ENCODE measurements at places on chromosomes 7 and 10.

- no peak for DNase-seq
These were observed 30.2 kb upstream of the GIMAP8 start for GRCh38 chr7:150420242-150420641.

GRCh38 chr7:114688443-114689055 lies 233.3 kb upstream of the MDFIC start:
- no peak for DNase-seq

- DNase-seq: no peak
These were observed 240.9 kb upstream of the KAT6B start for GRCh38 chr10:74585231-74586087.

DNA sequence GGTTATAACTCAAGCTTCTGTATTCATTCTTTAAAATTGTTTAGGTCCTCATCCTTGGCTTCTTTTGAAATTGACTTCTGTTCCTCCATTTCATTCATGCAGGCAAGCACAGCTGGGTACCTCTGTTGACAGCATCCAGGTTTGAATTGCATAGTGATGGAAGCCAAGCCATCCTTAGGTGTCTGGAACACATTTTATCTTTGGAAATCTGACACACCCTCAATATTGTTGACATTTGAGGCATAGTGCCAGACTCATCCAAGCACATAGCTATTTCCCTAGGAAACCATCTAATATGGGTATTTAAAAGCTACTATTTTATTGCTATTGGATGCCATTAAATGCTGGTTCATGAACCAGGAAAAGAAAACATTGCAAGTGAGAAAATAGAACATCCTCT lies 142.1 kb upstream of the PTPRZ1 start:
- no peak for DNase-seq

GRCh38 chr10:17453373-17454091 lies 863 bp downstream of the ST8SIA6 start:
- DNase-seq: peak; percentile 20

DNA sequence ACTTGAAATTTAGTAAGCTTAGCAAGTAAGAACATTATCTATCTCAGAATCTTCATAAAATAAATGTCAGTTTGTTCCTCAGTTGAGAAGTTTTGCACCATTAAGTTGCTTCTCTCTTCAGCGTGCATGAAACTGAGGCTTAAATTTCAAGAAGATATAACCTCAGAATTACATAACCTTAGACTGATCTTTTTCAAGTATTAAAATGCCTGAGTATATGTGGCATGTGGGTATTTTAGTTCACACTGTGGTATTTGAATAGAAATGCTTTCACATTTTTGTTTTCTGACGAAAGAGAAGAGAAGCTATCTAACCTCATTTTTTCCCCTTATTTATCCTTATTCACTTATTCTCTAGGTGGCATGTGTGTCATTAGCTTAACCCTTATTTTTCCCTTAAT lies 104.1 kb downstream of the PHF14 start:
- no peak for DNase-seq

GRCh38 chr10:121956111-121957061 lies 18.6 kb downstream of the NSMCE4A start:
- peak; percentile 60 for DNase-seq

- peak; percentile 21 for DNase-seq
These were observed 34.3 kb upstream of the WASHC2A start for GRCh38 chr10:50033481-50033880.

- no peak for DNase-seq
These were observed 103.7 kb upstream of the AOAH start for GRCh38 chr7:36827726-36828703.

DNA sequence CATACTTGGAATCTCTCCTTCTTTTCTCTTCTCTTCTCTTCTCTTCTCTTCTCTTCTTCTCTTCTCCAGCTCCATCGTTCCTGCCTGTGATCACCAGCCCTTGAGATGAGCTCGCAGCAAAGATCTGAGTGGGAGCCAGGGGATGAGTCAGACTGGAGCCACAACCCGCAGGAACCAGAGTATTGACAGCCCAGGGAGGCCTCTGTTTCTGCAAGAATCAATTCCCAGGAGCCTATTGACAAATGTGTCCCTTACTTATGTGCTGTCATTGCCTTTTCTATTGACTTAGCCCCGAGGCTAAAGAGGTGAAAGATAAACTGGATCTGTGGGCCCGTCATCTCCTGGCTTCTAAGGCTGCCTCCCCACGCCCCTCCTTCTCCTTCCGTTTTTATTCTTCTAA lies 13.1 kb upstream of the HABP2 start:
- peak; percentile 30 for DNase-seq

- no peak for DNase-seq
These were observed 184.1 kb downstream of the NOC3L start for GRCh38 chr10:94178475-94179253.

- no peak for DNase-seq
These were observed 89.0 kb downstream of the RSU1 start for GRCh38 chr10:16728266-16728665.

DNA sequence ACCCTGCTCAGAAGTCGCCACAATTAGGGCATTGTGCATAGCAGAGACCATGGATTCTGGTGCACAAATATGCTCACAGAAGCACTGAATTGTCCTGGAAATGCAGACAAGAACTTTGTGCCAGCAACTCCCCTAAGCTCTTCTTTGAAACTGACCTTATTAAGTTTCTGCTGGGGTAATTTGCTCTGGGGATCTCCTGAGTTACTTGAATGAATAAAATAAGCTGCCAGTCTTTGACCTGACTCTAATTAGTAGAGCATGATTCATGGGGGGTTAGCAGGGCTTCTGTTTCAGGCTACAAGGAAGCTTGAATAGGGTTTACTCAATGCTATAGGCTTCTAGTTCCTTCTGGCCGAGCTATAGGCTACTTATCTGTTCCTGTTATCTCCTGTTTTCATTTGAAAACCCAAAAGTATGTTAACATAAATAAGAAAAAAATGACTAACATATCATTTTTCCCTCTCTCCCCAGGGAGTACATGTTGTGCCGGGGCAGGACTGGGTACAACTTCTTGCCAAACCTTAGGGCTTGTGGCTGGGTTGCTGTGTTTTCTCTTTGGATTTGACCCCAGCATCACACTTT lies 169.0 kb upstream of the TMEM229A start:
- DNase-seq: peak; percentile 0

DNA sequence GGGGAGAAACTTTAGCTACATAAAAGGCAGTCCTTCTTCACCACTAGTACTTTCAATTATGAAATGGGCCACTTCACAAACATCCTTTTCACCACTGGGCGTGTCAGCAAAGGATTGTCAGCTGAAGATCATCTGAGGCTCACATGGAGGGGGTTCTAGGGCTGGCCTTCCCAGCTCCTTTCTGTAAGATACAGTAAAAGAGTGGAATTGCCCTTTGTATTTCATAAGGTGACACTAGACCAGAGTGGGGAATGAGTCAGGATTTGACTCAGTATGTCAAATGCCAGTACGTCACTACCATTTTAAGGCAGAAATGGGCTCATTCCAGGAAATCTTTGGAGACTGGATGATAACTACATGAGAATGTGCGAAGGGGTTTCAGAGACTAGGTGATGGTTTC lies 21.2 kb upstream of the BLOC1S2 start:
- peak; percentile 48 for DNase-seq

DNA sequence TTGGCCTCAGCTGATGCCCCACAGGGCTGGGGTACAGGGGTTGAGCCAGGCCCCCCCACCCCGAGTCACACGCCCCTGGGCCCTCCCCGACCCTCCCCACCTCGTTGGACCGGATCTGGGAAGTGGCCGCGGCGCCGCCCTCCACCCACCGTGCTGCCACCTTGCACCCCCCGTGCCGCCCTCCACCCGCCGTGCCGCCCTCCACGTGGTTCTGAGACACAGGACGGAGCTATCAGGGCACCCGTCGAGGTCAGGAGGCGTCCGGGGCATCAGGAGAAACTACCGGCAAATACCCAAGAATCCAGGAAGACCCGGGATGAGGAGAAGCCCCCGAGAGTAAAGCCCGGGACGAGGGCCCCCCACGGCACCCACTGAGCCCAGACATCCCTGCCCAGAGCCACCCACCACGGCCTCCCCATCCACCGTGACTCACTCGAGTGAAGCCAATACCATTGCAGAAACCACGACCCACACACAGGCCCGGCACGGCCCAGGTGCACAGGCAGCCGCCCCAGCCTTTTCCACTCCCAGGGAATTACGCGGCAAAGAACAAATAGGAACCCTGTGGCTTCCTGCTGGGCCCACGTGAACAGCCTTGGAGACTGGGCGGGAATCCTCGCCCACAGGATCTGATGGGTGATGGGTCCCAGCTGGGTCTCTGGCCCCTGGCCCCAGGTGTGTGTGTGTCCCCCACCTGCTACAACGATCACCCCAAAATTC lies 34.0 kb downstream of the ADAP1 start:
- DNase-seq: no peak

Data from fibroblast of pulmonary artery (primary cell).